Right atrium auricular region (tissue), 2 donors: ENCODE measurements at places on chromosomes 2 and 18. TPM values are rescaled to one million over a fixed set of nuclear protein-coding genes. Genes with fewer than 3 reads are reported as not detected.

- H3K27ac ChIP-seq, result peak overlapping the region; percentile 99
- H3K27me3 ChIP-seq, result no peaks in the 10 kb centered on the region
- peak overlapping the region; percentile 93 for H3K4me3 ChIP-seq
- no peaks in the 10 kb centered on the region for H3K4me1 ChIP-seq
- no peak for DNase-seq
Observed at GRCh38 chr18:79988071-79988450, 302 bp downstream of the TXNL4A start.

GRCh38 chr2:744088-744487 is 66.9 kb upstream of the TMEM18 start:
- no peaks in the 10 kb centered on the region for H3K4me1 ChIP-seq
- H3K27me3 ChIP-seq, result no peaks in the 10 kb centered on the region
- DNase-seq, result no peak
- H3K36me3 ChIP-seq, result no peaks in the 10 kb centered on the region
- H3K27ac ChIP-seq, result no peak overlapping the region

DNA sequence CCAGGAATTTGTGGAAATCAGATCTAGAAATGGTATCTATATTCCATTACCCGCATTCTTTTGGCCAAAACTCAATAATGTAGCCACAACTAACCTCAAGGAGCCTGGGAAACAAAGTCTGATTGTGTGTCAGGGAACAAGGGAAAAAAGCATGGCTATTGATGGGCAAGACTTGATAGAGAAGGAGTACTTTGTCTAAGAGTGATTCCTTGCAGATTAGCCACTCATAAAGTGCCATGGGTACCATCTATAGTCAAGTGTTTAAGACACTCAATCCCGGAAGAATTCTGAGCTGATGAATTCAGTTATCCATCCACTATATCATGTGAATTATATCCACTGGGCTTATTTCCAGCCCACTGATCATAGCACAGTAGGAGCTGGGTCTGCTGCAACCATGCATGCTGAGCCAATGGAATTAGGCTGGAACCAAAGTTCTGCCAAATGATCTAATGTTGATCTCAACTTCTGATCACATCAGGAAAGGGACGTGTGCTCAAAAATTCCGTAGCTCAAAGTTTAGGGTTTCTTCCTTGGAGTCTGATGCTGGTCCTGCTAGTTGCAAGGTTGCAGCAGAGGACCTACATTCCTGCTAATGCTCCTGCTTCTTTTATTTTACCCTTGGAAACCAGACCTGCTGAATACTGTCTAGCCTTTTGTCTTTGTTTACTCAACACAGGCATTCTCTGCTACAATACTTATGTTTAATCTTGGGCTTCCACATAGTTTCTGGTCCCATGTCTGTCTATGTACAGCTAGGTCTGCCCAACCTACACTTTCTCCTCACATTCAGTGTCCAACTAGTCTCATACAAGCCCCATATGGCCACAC is 629.7 kb downstream of the IRS1 start:
- no peaks in the 10 kb centered on the region for H3K27me3 ChIP-seq
- DNase-seq, result no peak
- H3K27ac ChIP-seq, result no peak overlapping the region
- H3K4me3 ChIP-seq, result no peak overlapping the region
- no peaks in the 10 kb centered on the region for H3K36me3 ChIP-seq

DNA sequence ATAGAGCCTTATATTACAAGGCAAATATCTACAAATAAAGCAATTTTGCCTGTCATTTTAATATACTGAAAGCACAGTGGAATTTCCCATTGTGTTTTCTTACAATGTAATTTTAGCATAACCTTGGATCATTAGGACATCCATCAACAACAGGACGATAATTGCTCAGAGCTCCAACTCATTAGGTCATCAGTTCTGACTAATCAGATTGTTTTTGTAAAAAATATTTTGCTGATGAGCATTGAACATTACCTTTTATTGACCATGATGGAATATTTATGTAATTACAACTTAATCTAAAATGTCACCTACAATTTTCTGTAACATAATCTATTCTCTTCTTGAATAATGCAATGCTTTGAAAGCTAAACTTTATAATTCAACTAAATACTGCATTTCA is 215.3 kb upstream of the DSEL start:
- no peak overlapping the region for H3K27ac ChIP-seq
- H3K4me3 ChIP-seq, result no peak overlapping the region

GRCh38 chr2:194765723-194766122 is 891.3 kb upstream of the SLC39A10 start:
- H3K27ac ChIP-seq, result no peak overlapping the region
- H3K27me3 ChIP-seq, result no peaks in the 10 kb centered on the region
- no peak overlapping the region for H3K4me3 ChIP-seq
- H3K36me3 ChIP-seq, result no peaks in the 10 kb centered on the region
- DNase-seq, result no peak
- H3K4me1 ChIP-seq, result no peaks in the 10 kb centered on the region

DNA sequence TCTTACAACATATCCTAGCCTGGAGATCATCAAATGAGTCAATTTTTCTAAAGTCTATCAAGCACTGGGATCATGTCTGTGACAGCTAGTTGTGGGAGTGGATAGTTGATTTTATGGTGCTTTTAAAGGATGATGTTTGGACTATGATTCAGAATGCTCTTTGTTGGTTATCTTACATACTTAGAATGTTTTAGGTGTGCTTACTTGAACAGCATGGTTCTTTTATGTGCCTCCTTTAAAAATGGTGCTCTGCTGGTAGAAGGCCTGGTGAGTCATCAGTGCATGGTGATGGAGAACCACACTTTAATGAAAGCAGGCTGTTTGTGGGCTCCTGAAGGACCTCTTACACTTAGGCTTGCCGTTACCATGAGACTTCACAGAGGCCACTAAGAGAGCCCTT is 682.7 kb upstream of the FANCL start:
- no peaks in the 10 kb centered on the region for H3K27me3 ChIP-seq
- H3K36me3 ChIP-seq, result no peaks in the 10 kb centered on the region
- no peak overlapping the region for H3K4me3 ChIP-seq

DNA sequence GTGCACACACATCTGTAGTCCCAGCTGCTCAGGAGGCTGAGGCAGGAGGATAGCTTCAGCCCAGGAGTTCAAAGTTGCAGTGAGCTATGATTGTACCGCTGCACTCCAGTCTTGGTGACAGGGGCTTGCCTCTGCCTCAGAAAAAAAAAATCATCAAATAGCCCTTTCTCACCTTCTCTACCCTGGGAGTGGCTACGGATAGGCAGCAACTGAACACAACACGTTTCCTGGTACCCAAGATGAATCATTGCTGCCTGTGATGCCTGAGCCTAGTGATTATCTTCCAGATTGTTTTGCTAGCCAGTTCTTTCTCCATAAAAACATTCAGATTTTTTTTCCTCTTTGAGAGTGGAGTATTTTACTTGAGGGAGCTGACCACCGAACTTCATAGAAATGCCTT is 13.5 kb downstream of the INPP4A start:
- H3K27ac ChIP-seq, result no peak overlapping the region
- H3K4me1 ChIP-seq, result peaks cover 52% of the 10 kb centered on the region
- H3K4me3 ChIP-seq, result no peak overlapping the region
- no peaks in the 10 kb centered on the region for H3K36me3 ChIP-seq

GRCh38 chr2:211673133-211673905 is 865.3 kb downstream of the ERBB4 start:
- H3K36me3 ChIP-seq, result no peaks in the 10 kb centered on the region
- H3K27ac ChIP-seq, result no peak overlapping the region
- no peak overlapping the region for H3K4me3 ChIP-seq

GPR45 gene
- not detected for total RNA-seq

GLI2 gene
- total RNA-seq, result 3.5 TPM

C2orf66 gene
- total RNA-seq, result not detected

PTPRN gene
- total RNA-seq, result 0.74 TPM
